Stimulated activated CD4-positive, alpha-beta T cell treated with anti-CD3 and anti-CD28 coated beads, Interleukin-2, amount 100 ng/mL, for 24 hours (primary cell): ENCODE measurements at places on chromosomes 5 and 9.

DNA sequence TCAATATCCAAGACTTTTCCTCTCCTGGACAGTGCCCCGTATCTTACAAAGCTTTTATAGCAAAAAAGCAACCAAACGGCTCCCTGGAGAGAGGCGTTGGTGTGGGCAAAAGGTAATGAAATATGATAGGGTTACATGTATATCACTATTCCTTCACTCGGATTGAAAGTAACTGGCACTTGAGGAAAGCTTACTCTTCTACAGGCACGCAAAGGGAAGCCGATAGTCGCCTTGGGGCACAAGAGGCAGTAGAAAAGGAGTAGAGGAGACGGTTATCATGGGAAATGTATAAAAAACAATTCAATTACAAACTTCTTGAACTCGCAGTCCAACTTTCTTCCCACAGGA is 1.1 kb downstream of the DIAPH1 start:
- no peak for DNase-seq

DNA sequence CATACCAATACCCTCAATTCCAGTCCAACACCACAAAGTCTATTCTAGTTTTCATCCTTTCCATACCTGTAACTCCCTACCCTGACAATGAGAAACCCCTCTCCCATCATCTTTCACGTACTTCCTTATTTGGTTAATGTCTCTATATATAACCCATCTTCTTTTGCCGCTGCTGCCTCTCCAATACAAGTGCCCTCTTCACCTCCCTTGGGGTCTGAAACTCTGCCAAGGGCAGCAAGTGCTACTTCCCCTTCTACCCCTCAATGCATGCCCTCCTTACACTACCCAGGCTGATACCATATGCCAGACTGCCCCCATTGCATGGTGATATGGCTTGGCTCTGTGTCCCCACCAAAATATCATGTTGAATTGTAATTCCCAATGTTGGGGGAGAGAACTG is 24.4 kb upstream of the SMIM15 start:
- no peak for DNase-seq

DNA sequence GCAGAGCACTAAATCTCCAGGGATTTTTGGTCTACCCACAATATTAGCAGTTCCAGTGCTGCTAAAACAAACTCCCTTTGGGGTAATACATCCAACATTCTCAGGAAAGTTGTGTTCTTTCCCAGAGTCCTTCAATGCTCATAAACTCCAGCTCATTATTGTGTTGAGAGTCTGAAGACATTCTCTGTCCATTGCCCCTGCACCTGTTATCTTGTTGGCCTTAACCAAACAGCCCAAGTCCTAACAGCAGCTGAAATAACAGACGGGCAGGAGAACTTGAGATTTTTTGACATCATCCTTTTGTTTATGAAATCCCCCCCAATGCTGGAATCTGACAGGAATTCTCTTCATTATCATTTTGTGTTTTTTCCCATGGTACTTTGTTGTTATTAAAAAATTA is 110.8 kb downstream of the PAPPA start:
- DNase-seq, result no peak

- no peak for DNase-seq
These were observed 115.1 kb upstream of the SHB start for GRCh38 chr9:38183994-38184568.

DNA sequence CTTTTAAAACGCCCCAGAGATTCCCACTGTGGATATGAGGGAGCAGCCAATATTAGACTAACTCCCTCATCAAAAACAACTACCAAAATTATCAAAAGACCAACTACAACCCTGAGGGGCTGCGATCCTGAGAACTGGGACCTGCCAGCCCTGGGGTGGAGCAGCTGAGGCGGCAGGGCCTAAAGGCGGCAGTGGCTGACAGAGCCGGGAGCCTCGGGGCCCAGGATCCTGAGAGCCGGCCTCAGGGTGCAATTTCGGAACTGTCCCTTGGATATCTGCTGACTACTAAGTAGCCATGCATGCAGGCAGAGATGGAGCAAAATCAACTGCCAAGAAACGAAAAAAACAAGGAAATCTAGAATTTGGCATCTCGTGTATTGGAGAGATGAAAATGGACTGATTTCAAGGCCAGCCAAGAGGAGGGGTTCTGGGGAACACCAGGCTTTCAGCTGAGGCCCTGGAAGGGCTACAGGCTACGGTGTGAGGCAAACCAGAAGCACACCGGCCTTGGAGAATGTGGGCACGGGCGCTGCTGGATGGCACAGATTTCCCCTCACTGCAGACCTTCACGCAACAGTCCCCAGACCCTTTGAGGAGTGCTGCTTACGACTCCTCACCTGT is 63.6 kb upstream of the UBAC1 start:
- no peak for DNase-seq

- no peak for DNase-seq
These were observed 203.5 kb upstream of the IER5L start for GRCh38 chr9:129381481-129381957.
